Activated T-cell treated with anti-CD3 and anti-CD28 coated beads, Interleukin-2, amount 50 U/mL, for 48 hours (primary cell): ENCODE measurements at places on chromosomes 7 and 10.

GRCh38 chr10:110496553-110497437 is 912 bp upstream of the DUSP5 start:
- DNase-seq = no peak

DNA sequence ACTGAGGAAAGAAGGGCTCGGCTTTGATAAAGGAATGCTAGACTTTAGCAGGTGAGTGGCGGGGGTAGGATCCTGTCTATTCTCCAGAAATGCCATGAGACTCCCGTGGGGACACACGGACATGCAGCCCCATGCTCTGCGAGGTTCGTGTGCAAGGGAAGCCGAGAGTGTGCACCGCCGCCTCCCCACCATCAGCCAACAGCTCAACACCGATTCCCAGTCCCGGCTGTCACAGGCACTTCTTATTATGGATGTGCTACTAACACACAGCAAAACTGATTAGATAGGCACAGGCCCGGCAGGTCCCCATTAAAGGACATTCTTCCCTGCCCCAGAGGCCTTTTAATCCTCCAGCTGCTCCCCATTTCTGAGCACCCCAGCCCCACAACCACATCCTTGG is 154.4 kb downstream of the PRKAG2 start:
- DNase-seq = no peak

- DNase-seq = no peak
Measured at GRCh38 chr7:137998250-137998649, 3.6 kb downstream of the CREB3L2 start.

DNA sequence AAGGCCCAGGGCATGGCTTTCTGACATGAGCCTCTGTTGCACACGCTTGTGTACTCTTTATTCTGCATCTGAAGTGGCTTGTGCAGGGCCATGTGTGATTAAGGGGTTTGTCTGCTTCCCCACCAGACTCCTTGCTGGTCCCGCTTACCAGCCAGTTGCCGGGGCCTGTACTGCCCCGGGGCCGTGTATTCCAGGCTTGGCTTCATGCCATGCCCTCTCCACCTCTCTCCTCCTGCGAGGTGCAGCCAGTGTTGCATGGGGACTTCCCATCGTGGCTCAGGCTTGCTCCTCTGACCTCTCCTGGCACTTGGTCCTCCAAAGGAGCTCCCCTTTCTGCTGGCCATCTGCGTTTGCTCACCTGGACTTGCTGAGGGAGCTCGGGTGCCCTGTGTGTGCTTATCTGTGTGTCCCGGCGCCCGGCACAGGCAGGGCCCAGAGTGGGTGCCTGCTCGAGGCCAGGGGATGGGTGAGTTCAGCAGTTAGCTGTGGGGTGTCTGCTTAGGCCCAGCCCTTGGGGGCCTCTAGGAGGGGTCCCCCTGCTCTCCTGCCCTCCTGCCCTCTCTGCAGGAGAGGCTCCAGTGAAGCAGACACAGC is 11.0 kb upstream of the C10orf143 start:
- no peak for DNase-seq

DNA sequence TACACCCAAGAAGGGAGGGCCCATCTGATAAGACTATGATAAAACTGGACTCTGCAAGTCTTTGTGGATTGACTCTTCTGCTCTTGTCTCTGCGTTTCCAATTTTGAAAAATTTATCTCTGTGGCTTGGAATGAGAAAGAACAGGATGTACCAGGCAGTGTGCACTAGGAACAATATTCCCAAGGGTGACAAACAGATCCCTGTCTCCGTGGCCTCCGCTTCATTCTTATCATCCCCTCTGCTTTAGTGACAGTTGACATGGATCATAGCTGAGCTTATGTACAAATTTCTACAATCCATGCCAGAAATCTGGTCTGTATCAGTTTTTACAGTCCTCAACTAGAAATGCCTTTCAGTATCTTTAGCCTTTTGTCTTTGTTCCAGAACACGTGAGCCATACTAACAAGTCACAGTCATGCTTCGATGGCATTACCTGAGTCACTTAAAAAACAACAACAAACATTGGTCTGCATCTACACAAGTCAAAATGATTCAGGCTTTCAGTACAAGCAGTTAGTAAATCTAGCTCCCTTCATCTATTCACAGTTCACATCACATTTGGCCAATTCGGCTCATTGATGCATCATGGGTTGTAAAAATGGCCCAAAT is 393.6 kb upstream of the CELF2 start:
- DNase-seq = no peak

DNA sequence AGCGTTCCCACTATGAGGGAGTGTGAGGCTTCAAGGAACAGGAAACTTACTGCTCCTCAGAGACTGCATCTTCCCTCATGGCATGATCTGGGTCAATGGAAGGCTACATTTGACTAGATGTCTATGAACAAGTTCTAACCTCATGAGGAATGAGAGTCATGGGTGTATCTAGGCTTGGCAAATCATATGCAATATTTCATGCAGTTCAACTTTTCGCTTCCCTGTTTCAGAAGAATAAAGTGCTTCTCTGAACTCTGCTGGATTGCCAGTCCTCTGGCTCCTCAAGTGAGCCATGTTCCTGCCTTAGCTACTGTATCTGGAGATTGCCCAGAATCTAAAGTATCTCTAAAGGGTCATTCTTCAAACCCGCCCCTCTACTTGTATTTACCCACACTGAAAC is 54.3 kb upstream of the SEMA3A start:
- no peak for DNase-seq

DNA sequence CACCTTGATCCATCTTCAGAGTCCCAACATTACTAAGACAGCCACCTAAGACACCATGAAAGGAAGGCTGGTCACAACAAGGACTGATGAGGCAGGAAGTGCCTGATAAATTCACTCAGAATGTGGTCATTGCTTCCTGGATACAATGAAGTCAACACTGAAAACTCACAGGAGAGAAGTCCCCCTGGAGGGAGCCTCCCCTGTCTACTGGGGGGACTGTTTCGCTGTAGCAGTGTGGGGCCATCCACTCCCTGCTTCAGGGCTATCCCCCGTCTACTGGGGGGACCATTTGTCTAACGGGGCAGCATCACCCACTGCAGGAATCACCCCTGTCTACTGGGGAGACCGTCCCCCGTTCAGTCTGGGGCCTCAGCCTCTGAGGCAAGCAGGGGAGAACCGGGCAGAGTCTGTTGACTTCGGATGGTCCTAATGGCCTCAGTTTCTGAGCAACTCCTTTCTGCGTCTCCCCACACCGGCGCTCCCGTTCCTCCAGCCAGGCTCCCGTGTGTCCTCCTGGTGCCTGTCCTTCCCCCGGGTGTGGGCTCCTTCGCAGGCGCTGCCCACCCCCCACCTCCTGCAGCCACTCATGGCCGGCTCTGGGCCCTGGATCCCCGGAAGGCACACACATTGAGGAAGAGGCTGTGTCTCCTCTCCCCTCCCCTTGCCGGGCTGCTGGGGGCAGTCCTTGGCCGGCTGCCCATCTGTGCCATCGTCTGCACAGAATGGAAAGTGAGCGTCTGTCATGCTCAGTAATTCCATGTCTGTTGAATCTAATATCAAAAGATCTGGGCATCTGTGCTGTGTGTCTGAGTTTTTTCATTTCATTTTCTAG is 59.9 kb upstream of the DNAJB6 start:
- DNase-seq = no peak

DNA sequence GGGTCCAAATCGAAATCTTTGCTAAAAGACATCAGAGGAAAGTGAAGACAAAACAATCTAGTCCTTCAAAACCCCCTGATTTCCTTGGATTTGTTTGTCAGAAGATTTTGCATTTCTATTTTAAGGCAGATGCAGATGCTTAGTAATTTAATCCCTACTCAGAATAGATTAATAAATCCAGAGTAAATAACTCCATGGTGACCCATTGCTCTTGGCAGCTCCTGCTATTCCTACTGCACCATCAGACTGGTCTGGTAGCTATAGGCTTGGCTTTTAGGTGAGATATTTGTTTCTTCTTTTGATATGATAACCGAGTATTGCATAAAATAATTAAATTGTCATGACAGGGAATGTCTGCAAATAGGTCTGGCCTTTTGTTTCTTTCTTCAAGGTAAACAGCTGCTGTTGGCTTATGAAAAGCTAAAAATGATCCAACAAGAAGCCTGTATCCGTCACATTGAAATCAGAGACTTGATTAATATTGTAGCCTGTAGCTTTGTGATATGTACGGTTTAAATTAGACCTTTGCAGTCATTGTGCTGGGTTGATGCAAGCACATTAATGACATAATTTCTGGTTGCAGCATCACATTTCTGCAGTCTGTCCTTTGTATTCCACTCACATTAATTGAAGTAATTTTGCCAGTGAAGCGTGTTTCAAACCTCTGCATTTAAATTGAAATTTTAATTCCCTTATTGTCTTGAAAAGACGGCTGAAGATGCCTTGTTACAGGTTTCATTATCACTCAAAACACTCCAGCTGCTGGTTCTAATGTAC is 40.7 kb downstream of the EXOC4 start:
- no peak for DNase-seq

DNA sequence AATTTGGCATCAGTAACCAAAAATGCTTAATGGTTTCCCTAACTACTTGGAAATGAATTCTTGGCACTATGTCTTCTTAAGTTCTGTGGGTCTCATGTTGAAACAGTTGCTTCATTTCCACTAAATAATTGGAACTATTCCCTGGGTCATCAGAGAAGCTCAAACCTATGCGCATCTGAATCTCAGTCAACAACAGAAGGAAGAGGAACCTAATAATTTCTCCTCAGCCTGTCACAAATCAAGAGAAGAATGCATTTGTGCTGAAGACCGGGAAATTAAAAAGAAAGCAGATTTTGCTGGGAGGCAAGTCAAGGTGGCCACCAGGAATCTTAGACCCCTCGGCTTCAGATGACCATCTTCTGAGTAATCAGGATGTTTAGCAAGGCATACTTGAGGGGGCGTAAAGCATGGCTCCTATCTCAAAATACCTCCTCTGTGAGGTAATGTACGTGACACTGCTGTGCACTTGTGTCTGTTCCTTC is 41.4 kb downstream of the TOMM7 start:
- no peak for DNase-seq

GRCh38 chr7:98613601-98614425 is 3.3 kb upstream of the NPTX2 start:
- DNase-seq = no peak

DNA sequence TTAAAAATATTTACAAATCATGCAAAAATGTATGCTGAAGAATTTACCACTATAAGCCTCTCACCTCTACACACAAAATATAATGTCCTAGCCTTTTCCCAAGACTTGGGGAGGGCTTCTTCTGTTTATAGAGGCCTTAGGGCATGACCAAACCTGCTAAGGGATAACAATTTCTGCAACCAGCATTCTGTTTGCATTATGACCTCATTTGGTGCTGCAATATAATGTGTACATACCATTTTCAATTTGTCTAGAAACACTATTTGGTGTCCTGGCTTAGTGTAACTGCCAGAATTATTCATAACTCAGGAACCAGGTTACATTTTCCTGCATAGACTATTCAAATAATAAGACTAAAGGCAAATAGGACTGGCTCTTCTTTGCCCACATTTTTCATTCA is 446.6 kb upstream of the SORCS1 start:
- no peak for DNase-seq

DNA sequence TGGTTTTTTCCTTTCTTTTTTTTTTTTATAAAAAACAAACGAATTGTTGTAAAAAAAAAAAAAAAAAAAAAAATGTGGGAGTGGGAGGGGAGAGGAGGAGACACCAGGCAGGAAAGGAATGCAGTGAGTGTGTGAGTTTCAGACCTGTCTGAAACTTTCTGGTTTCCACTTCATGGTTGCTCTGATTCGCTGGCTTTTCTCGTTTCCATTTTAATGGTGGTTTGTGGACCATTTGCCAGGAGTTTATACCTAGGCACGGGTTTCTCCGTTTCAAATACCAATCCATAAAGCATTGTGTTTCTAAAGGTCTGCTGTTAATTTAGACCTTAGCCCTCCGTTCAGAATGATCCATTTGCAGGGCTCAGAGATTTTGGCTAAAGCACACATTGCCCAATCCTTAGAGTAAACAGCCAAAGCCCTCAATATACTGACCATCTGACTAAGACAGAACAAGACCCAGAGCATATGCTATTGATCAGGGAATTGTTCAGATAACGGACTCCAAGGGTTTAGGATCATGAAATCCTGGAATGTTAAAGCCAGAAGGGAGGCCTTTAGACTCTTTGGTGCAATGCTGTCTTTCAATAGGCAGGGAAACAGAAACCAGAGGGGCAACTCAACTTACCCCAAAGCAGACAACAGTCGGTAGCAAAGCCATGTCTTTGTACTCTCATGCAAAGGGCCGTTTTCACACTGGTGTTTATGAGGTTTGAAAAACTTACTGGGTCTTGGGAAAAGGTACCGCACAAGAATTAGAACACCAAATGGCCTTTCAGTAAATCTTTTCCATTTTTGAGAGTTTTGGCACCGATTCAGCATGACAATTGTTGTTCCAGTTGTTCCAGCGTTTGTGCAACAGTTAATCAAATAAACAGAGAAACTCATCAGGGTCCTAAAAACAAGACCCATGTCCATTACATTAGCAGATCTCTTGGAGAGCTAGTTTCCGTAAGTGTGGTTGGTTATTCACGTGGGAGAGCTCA is 94.3 kb upstream of the AGBL3 start:
- no peak for DNase-seq

GRCh38 chr10:67815571-67816059 is 22.4 kb downstream of the DNAJC12 start:
- no peak for DNase-seq

- no peak for DNase-seq
Measured at GRCh38 chr10:504121-504611, 185.3 kb downstream of the DIP2C start.

DNA sequence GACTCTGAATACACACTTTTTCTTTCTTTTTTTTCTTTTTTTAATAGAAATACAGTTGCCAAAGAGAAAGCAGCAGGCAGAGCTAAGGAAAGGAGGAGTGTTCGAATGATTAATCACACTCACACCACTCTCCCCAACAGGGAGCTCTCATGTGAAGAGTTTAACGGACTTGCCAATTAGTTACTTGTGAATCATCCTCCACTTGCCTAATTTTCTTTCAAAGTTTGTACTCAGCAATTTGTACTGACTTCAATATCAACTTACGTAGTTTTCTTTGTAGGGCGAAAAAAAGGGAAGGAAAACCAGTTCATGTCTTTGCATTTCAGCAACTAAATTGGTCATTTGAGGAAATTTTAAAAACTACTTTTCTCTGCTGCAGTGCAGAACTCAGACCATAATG is 109.2 kb downstream of the PIP4K2A start:
- DNase-seq = no peak

GRCh38 chr7:82362129-82362706 is 81.4 kb downstream of the CACNA2D1 start:
- no peak for DNase-seq

- no peak for DNase-seq
Measured at GRCh38 chr10:68099736-68100135, 9.6 kb upstream of the MYPN start.

GRCh38 chr10:96719850-96720421 is 378 bp downstream of the PIK3AP1 start:
- DNase-seq = peak; percentile 72

- peak; percentile 56 for DNase-seq
Measured at GRCh38 chr10:1050554-1050953, 1.6 kb upstream of the IDI1 start.

DNA sequence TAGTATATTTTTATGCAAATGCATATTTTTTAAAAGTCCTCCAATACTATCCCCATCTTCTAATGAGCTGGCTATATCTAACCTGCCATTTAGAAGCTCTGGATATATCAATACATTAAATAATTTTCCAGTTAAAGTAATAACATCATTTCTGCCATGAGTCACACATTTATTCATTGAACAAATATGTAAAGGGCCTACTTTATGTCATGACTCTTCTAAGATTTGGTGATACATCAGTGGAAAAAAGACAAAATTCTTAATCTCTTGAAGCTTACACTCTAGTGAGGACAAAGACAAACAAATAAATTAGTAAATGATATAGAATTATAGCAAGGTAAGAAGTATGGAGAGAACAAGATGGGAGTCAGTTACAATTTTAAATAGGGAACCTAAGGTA is 716.8 kb upstream of the LRRTM3 start:
- DNase-seq = no peak

- DNase-seq = no peak
Measured at GRCh38 chr10:78804411-78805032, 264.2 kb upstream of the ZMIZ1 start.
